ENCODE measurements at places on chromosomes 12 and 14.

DNA sequence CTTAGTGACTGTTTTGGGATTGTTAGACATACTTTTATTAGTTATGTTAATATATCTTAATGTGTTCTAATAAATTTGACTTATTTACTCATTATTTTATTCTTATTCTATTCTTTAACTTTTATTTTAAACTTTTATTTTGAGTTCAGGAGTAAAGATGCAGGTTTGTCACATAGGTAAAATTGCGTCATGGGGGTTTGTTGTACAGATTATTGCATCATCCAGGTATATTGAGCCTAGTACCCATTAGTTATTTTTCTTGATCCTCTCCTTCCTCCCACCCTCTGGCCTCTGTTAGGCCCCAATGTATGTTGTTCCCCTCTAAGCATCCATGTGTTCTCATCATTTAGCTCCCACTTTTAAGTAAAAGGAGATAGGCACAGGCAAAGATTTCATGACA lies 495.5 kb downstream of the MDGA2 start:
- no peak for DNase-seq

- no peak for DNase-seq
Observed at GRCh38 chr14:85501751-85502150, 28.2 kb upstream of the FLRT2 start.

DNA sequence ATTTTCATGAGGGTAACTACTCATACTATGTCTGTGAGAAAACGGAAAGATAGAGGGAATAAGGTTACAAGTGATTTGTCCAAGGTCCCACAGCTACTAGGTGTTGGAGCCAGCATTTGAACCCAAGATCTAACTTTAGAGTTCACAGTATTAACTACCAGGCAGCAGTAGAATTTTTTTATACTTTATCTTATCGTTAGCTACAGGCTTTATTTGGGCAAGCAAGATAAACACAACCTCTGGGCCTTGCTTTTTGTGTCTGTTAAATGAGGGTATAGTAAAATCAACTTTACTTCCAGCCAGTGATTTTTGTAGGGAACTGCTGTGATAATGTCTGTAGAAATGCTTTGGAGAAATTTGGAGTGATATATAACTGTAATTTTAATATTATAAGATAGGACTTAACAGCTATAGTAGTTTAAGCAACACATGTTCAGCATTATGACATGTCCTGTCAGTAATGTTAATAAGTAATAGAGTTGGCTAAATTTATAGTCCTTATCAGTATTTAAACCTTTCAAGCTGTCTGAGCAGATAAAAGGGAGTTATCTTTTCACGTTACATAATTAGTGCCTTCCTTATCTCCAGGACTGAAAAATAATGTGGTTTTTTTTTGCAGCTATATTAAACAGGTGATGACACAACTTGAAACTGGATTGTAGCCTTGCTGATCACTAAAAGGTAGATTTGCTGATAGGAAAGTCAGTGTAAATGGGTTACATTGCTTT lies 12.8 kb downstream of the LEMD3 start:
- no peak for DNase-seq

DNA sequence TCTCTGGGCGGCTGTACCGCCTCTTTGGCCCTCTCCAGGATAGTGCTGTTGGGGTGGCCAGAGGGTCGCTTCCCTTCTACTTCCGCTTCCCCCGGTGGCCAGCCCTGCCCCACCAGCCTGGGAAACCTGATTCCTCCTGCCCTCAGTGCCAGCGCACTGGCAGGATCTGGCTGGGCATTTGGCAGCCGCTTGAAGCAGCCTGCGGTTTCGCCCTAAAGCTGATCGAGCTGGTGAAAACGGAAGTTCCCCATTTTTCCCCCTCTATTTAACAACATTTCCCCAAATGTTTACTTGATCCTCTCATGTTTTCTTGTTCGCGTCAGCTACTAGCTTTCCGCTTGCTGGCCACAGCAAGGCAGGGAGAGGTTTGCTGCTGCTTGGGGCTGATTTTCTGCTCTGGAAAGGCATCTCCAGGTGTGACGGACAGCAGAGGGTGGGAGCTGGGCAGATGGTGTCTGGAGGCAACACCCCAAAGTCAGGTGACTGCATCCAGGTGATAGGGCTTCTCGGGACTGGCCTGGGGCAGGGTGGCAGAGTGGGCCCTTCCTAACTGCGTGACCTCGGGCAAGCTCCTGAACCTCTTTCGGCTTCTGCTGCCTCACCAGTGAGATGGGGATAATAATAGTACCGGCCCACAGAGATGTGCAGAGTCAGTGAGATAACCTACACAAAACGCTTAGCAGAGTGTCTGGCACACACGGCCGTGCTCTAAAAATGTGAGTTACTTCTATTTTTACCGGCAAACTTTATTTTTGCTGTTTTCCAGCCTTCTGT lies 53.1 kb downstream of the TSPAN9 start:
- peak; percentile 89 for DNase-seq

- DNase-seq, result no peak
Observed at GRCh38 chr14:63241096-63241495, 36.9 kb downstream of the RHOJ start.

- DNase-seq, result no peak
Observed at GRCh38 chr12:53677016-53677799, 1.3 kb upstream of the ATP5MC2 start.

- no peak for DNase-seq
Observed at GRCh38 chr12:85060916-85061315, 24.8 kb downstream of the LRRIQ1 start.

GRCh38 chr12:75725521-75726111 lies 214.2 kb upstream of the KRR1 start:
- no peak for DNase-seq

DNA sequence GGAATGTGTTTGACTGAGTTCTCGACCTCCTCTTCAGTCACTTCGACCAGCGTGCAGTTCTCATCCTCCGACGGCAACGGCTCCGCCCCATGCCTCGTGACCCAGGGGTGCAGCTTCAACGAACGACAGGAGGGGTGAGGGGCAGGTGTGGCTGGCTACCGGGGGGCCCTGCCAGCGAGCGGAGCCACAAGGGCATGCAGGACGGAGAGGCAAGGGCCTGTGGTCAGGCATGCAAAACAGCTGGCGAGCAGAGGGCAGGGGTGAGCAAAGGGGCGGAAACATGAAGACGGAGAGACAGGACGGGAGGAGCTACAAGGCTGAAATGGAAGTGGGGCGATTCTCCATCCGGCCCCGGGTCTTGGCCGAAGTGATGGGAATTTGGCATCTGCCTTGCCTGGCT lies 38.7 kb downstream of the P2RX4 start:
- no peak for DNase-seq

GRCh38 chr12:47299586-47299985 lies 219.8 kb upstream of the AMIGO2 start:
- no peak for DNase-seq

- DNase-seq, result peak; percentile 95
Observed at GRCh38 chr12:99824900-99825542, 159.7 kb downstream of the ANKS1B start.

DNA sequence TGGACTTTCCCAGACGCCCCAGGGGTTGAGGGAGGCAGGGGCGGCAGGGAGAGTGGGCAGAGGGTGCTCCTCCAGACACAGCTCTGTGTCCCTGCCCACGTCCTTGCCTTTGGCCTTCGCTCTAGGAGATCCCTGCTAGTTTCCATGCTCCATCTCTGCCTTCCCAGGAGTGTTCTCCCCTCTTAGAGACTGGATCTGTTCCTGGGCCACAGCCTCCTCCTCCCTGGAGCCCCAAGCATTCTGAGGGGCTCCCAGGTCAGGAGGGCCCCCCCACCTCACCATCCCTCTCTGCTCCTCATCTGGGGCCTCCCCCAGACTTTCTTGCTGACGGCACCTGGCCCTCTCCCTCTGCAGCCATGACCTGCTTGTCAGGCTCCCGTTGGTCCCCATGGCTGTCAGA lies 216.0 kb upstream of the FKBP4 start:
- no peak for DNase-seq

DNA sequence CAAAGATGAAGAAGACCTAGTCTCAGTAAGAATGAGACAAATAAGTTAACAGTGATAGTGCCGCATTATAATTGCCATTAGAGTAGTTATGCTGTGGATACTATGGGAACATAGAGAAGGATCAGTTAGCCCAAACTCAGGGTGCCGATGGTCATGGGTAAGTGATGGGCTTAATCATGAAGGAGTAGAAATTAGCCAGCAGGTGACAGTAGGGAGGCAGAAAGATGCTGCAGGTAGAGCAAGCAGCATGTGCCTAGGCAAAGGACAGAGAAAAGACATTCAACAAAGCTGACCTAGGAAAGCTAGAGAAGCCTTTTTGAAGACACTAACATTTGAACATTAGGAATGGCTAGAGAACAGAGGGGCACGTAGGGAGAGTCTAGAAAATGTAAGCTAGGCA lies 30.6 kb upstream of the PTPRQ start:
- no peak for DNase-seq

GRCh38 chr12:19937161-19937560 lies 431.2 kb upstream of the PDE3A start:
- DNase-seq, result peak; percentile 62

GRCh38 chr12:59637692-59638070 lies 41.9 kb downstream of the SLC16A7 start:
- no peak for DNase-seq

GRCh38 chr12:54680374-54680773 lies 32.2 kb upstream of the DCD start:
- no peak for DNase-seq

- no peak for DNase-seq
Observed at GRCh38 chr14:55848964-55849363, 269.0 kb downstream of the KTN1 start.

DNA sequence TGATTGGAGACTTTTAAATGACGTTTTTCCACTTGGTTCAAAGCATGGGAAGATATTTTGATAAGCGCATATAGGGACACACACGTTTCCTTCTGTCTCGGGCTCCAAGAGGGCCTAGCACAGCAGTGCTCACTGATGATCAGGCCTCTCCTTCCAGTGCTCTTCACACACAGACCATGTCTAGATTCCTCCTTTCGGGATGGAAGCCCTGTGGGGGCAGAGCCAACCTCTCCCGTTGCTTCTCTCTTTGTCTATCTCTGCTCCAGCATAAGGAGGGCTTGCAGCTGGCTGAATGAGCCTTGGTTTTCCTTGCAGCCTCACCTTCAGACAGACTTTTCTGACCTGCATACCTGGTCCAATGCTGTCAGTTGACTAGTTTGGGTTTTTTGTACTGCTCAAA lies 22.3 kb downstream of the GPRC5D start:
- DNase-seq, result no peak

GRCh38 chr12:123119808-123120207 lies 31.1 kb downstream of the PITPNM2 start:
- no peak for DNase-seq

DNA sequence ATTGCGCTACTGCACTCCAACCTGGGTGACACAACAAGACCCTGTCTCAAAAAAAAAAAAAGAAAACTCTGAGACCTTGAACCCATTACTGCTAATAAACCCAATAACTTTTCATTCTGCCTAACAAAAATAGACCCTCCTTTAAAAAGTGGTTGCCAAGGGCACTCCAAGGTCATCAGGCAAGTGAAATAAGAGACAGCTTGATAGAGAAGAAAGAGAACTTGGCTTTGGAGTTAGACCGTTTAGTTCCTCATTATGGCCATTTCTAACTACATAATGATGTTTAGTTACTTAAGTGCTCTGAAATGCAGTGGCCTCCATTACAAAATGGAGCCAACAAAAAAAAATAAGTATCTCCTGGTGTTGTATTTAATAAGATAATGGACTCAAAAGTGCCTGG lies 55.9 kb downstream of the PHLDA1 start:
- no peak for DNase-seq

- DNase-seq, result peak; percentile 4
Observed at GRCh38 chr12:111687255-111687654, 1.4 kb downstream of the ACAD10 start.

DNA sequence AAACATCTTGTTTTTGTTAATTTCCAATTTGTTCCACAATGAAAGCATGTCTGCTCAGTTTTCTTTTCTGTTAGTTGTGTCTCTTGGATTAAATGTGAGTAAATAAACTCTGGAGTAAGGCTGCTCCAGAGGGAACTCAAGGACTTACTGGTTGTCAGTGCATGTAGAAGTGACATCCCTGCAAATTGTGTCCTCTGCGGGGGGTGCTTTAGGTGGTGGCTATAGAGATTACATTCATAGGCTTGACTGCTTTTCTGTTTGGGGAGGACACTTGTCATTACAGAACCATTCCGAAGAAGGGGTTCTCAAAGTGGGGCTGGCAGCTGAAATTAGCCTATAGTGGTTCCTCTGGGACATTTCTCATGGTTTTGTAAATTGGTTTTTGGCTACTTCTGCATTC lies 8.8 kb downstream of the TMTC2 start:
- DNase-seq, result no peak

DNA sequence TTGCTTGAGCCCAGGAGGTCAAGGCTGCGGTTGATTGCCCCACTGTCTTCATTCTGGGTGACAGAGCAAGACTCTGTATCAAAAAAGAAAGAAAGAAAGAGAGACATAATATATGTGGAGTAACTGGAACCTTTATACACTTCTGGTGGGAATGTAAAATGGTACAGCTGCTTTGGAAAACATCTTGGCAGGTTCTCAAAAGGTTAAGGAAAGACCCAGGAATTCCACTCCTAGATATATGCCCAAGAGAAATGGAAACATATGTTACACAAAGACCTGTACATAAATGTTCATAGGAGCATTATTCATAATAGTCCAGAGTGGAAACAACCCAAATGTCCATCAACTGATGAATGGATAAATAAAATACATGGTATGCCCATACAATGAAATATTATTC lies 7.2 kb downstream of the RBMS2 start:
- no peak for DNase-seq

- DNase-seq, result peak; percentile 1
Observed at GRCh38 chr12:39441963-39442830, 723 bp downstream of the KIF21A start.

- no peak for DNase-seq
Observed at GRCh38 chr12:509500-509899, 49.8 kb downstream of the B4GALNT3 start.

GRCh38 chr12:105239304-105239703 lies 3.3 kb upstream of the APPL2 start:
- no peak for DNase-seq

- DNase-seq, result no peak
Observed at GRCh38 chr14:93081876-93082570, 33.7 kb downstream of the ITPK1 start.

GRCh38 chr14:56715938-56716337 lies 94.3 kb downstream of the OTX2 start:
- no peak for DNase-seq

DNA sequence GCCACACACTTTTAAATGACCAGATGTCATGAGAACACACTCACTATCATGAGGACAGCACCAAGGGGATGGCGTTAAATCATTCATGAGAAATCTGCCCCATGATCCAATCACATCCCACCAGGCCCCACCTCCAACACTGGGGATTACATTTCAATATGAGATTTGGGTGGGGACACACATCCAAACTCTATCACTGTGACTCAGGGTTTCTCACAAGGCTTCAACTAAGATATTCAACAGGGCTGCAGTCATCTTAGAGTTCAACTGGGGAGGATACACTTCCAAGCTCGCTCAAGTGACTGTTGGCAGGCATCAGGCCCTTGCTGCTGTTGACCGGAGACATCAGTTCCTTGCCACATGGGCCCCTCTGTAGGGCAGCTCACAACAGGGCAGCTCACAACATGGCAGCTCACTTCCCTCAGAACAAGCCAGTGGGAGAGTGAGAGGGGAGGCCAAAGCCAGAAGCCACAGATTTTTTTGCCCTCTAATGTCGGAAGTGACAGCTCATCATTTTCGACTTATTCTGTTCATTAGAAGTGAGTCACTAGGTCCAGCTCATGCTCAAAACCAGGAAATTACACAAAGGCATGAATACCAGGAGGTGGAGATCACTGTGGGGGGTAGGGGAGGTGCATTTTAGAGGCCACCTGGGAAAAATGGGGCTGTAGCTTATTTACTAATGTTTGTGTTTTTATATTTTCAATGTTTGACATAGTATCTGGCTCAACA lies 50.8 kb upstream of the PTHLH start:
- no peak for DNase-seq

GRCh38 chr12:122395319-122395718 lies 27.1 kb downstream of the CLIP1 start:
- DNase-seq, result no peak
